Fibroblast of skin of right biceps (primary cell): ENCODE measurements at places on chromosomes 3 and 15.
A peak's percentile ranks its signal among the peaks of the same experiment; 100 is the strongest.

- DNase-seq = no peak
Observed at GRCh38 chr3:158958873-158959272, 157.0 kb downstream of the MFSD1 start.

- DNase-seq = peak; percentile 15
Observed at GRCh38 chr3:189455641-189456417, 175.4 kb upstream of the TP63 start.

DNA sequence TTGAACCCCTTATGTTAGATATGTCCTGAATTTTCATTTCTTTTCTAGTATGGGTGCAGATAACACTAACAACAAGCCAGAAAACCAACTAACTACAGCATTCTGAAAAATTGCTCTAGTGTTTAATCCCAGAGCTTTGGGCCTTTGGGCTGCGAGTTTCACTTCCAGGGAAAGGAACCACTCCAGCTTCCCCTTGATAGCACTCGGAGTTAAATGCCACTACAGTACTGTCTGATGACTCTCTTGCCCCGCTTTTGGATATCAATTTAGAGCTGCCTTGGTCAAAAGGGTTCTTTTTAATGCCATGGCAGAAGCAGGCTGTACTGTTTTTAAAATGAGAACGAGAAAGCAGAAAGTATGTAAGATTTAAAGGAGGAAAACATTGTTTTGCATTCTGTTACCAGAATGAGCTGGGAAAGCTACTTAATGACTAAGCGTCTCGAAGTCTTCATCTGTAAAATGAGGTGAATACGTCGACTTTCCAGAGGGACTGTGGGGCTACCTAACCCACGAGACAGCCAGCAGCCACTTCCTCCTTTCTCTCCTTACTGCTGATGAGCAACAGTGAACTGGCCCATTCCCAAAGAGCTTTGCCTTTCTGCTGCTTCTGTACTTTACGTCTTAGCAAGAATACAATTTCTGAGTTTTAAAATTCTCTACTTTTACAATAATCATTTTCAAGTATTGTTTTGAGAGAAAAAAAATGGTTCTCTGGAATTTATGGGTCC, 299.3 kb upstream of the LYSMD4 start:
- DNase-seq = peak; percentile 73

- no peak for DNase-seq
Observed at GRCh38 chr3:178585454-178585853, 49.2 kb downstream of the KCNMB2 start.

DNA sequence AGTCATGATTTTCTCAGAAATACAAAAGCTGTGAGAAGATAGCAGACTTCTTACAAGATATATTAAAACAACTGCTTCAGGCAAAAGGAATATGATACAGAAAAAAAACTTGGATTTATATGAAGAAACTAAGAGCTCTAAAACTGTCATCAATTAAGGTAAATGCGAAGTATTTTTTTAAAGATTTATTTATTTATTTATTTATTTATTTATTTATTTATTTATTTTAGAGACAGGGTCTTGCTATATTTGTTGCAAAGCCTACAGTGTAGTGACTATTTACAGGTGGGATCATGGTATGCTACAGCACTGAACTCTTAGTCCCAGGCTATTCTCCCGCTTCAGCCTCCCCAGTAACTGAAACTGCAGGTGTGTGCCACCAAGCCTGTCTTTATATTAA, 274.3 kb upstream of the BCHE start:
- DNase-seq = no peak

DNA sequence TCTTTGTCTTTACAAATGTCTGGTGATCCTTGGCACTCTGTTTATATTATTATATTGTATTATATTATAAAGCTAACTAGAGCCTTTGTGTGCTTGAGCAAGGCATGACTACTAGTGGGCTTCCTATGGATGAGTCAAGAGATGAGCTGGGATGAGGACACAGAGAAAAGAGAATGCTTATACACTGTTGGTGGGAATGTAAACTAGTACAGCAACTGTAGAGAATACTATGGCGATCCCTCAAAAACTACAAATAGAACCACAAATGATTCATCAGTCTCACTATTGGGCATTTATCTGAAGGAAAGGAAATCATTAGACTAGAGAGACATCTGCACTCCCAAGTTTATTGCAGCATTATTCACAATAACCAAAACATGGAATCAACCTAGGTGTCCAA, 40.8 kb upstream of the MED12L start:
- DNase-seq = peak; percentile 78

- no peak for DNase-seq
Observed at GRCh38 chr3:39322936-39323335, 6.6 kb upstream of the CCR8 start.

GRCh38 chr3:126270145-126270811, 86.9 kb downstream of the KLF15 start:
- no peak for DNase-seq

DNA sequence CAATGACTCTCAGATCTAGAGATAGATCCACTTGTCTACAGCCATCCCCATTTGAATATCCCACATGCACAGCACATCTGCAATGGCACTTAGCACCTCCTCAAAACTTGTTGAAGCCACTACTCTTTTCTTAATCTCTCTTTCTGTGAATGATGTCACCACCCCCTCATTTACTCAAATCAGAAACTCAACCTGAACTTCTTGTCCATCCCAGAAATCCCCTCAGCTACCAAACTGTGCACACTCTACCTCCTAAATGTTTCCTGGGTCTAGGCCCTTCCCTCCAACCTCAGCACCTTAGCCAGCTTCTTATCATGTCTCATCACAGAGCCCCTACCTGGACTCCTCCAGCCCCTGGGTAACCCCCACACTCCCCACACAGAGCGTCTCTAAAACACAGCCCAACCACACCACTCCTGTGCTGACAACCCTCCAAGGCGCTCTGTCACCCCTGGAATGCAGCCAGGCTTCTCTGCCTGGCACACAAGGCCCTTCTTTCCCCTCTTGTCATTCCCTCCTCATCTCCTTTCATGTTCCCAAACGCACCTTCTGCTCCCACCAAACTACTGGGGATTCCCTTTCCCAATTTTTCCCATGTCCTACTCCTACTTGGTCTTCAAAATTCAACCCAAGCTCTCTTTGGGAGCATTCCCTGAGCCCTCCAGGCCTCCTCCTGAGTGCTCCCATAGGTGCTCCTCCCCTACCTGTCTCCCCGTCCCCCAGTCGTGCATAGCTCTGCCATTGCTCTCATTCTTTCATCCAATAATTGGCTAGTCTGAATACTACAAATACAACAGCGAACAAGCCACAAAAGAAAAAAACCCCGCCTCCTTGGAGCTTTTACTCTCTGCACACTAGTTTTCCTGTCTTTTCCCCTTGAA, 39.8 kb upstream of the ZBTB38 start:
- DNase-seq = no peak

DNA sequence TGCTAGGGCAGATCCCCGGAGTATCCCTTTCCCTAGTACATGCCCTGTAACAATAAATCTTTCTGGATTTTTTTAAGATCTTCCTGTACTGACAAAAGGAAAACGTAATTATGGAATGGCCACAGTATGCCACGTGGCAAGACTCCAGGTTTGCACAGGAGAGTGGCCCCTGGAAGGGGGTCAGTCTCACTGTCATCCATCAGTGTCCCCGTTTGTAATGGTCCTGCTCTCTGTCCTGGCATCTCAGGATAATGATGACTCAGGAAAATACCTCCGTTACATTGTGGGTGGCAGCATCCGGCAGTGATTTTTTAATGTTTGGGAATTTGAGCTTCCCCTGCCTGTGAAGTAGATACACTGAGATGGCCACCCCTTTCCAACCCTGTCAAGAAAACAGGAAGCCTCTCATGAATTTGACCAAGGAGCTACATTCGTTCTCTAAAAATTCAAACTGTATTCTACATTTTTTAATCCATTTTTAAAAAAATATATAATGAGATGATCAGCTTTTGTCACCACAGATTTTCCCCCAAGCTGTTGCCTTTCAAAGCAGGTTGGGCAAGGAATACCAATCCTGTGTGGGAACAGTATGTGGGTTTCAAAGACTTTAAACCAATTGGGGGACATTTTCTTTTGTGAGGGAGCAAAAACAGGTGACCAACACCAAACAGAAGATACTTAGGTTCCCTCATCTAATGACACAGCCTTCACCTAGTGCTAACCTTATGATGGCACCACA, 110.4 kb downstream of the C3orf70 start:
- DNase-seq = peak; percentile 1

DNA sequence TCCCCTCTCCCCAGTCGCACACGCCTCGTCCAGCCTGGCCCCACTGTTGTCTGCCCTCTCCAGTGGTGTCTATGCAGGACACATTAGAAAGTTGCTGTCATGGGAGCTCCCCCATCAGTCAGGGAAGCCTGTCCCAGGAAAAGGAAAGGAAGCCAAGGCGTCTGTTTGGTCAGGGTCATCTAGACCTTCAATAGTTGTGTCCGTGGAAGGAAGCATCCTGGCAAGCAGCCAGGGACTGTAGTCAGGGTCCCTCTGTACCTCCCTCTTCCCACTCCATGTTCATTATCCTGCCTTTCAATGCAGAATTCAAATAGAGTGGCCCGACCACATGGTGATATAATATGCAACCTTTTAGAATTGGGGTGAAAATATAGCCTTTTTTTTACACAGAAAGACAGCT, 60.7 kb upstream of the RAB6B start:
- DNase-seq = no peak

DNA sequence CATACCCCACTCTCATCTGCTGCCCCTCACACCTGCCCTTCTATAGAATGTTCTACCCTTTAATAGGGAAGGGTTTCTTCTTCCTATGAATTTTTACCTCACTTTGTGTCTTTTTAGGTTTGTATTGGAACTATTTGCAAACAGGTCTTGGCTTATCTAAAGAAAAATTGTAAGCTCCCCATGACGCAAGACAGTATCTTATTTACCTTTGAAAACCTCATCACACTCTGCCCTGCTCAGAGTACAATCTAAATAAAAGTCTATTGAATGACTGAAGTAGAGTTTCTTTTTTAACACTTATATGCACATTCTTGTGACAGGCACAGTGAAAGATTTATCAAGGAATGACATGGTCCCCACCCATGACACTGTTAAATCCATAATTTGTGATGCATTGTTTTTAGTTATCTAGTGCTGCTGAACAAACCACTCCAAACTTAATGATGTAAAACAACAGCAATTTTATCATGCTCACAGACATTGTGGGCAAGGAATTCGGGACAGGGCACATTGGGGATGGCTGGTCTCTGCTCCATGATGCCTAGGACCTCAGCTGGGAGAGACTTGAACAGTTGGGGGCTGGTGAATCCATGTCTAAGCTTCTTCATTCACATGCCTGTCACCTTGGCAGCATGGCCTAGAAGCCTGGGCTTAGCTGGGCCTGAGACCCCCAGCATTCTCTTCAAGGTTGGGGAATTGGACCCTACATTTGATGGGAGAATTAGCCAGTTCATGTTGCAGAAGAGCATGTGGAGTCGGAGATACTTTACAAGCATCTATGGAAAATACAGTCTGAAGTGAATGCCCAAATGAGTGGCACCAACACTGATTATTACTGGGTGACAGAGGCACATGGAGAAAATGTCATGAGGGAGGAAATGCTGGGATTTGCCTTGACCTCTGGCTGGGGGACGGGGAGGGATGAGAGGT, 252.2 kb upstream of the CTDSPL start:
- DNase-seq = no peak

DNA sequence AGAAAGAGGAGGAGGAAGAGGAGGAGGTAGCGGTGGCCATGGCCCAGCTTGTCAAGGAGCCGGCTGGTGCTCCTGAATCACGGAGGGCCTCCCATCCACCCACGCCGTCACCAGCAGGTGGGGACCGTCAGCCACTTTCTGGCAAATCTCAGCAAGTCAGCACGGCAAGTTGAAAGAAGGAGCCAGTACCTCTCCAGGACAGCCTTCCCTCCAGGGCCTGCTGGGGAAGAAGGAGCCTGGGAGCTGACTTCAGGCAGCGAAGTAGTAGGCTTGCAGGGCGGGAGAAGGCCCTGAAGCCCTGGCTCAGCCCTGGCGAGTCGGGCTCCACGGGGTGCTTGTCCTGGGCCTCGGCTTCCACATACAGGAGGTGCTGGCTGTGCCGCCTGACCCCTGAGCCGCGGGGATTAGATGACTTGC, 99.2 kb upstream of the TRPM1 start:
- DNase-seq = peak; percentile 48

DNA sequence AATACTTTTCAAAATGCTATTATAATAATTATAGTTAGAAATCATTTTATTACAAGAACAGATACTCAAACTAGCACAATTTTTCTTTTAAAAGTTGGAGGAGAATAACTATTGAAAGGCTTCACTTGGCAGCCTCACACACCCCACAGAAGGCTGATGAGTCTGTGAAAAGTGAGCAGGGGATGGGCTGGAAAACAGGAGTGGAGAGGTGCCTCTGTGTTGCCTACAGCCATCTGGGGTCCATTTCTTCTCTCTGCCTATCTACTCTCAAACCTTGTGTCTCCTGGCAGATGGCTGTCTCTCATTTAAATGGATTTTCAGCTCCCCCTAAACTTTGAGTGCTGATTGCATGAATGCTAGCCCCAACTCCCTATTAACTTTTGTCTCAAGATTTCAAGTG, 230.8 kb downstream of the CLSTN2 start:
- DNase-seq = no peak

- peak; percentile 88 for DNase-seq
Observed at GRCh38 chr3:194323785-194324735, 27.1 kb downstream of the CPN2 start.

DNA sequence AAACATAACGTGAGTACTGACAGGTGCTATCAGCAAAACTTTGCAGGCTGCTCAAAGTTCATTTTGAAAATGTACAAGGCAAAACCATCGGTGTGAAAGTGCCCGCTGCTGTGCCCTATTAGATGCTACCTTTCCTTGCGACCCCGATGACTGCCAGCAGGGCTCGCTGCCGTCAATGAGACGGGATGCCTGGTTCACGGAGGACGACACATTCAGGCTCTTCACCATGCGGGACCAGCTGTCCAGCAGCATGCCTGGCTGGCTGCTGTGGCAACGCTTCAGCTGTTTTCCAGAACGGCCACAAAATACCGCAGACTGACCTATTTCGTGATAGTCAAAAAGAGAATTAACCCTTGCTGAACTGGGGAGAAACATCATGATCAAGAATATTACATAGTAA, 92.7 kb upstream of the OCA2 start:
- peak; percentile 18 for DNase-seq

GRCh38 chr3:73616056-73616455, 8.7 kb downstream of the PDZRN3 start:
- DNase-seq = no peak

- peak; percentile 31 for DNase-seq
Observed at GRCh38 chr15:65869954-65870871, 922 bp downstream of the RAB11A start.

GRCh38 chr3:45564172-45564571, 30.4 kb upstream of the LIMD1 start:
- no peak for DNase-seq

- DNase-seq = peak; percentile 6
Observed at GRCh38 chr15:43854801-43855200, 28.0 kb downstream of the WDR76 start.
